Central memory CD4-positive, alpha-beta T cell (primary cell): ENCODE measurements at places on chromosomes 7 and 10.

DNA sequence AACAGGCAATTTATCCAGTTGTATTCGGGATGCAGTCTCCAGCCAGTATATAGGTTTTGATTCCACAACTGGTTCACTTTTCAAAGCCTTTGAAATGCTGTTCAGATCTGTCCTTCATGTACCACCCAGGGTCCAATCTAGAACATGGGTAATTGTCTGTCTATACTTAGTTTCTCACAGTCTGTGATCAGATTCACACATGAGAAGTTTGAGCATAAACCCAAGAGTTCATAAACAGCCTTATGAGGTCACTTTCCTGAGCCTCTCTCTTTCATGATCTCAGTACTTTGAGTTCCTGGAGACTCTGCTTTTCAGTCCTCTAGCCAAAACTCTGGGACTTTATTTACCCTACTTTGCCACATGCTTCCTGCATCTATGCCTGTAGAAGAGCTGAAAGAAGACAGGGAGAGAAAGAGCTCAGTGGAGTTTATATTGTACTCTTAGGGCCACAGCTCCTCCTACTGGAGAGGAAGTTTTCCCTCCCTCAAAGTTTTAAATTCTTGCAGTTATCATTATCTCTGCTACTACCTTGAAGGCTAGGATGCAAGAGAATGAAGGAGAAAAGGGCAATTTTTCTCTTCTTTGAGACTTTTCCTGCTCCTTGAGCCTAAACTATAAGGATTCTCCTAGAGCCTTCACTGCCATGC is 172.0 kb downstream of the ZEB1 start:
- DNase-seq: peak; percentile 9

- DNase-seq: no peak
Observed at GRCh38 chr7:37916017-37916672, 472 bp downstream of the SFRP4 start.

GRCh38 chr10:77744245-77744644 is 106.6 kb upstream of the KCNMA1 start:
- no peak for DNase-seq

DNA sequence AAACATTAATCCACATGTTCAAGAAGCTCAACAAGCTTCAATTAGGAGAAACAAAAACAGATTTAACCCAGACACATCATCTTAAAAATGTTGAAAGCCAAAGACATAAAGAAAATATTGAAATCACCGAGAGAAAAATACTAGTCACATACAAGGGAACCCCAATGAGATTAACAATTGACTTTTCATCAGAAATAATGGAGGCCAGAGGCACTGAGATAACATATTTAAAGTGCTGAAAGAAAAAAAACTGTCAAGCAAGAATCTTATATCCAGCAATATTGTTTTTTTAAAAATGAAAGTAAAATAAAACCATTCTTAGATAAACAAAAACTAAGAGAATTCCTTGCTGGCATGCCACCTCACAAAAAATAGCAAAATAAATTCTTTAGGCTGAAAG is 28.9 kb downstream of the AOC1 start:
- no peak for DNase-seq

- no peak for DNase-seq
Observed at GRCh38 chr10:58041901-58042300, 225.8 kb downstream of the IPMK start.

DNA sequence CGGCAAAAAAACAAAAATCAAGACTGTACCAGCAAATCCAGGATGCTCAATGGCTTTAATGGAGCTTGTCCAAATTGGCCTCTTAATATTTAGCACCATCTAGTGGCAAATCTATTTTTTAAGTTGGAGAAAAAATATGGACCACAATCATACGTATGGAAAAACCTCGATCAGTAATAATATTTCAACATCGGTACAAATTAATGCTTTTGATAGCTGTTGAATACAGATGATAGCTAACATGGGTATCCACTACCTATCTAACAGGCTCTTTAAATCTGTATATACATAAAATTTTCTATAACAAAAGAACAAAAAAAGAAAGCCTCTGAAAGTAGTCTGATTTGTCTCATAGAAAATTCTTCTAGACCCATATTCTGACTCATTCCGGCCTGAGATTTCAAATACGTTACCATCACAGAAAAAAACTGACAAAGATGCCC is 29.2 kb downstream of the COA1 start:
- DNase-seq: peak; percentile 63

GRCh38 chr7:85750454-85750949 is 563.6 kb upstream of the SEMA3D start:
- no peak for DNase-seq

- DNase-seq: no peak
Observed at GRCh38 chr7:2734084-2734686, 46.2 kb downstream of the AMZ1 start.

- DNase-seq: no peak
Observed at GRCh38 chr10:106504536-106504935, 660.0 kb downstream of the SORCS1 start.

DNA sequence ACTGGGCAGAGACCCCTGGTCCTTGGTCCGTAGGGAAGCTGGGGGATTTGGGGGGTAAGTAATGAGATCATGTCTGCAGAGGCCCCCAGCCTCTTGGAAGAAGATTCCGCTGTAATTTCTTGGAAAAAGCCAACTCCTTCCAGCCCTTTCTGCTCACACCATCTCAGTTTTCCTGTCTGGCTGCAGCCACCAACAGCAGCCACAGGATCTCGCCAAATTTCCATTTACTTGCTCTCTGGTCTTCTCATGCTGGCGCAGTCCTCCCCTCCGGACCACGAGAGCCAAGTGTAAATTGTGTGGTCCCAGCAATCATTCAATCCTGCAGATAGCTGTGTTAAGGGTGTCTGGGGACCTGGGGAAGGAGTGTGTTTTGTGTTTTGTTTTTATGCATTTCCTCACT is 49.6 kb downstream of the ASB13 start:
- DNase-seq: no peak

DNA sequence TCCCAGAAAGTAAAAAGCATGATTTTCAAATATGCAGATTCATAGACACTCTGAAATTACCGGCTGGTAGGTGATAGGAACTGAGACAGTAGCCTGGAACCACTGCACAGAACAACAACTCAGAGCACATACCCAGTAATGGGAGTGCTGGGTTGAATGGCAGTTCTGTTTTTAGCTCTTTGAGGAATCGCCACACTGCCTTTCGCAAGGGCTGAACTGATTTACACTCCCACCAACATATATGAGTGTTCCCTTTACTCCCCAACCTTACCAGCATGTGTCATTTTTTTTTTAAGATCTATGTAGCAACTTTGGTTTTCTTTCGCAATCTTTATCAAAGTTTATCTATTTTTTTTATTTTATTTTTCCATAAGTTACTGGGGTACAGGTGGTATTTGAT is 358.8 kb downstream of the CALN1 start:
- DNase-seq: no peak

GRCh38 chr10:4315551-4315950 is 510.5 kb upstream of the AKR1E2 start:
- no peak for DNase-seq

GRCh38 chr7:117001283-117001682 is 48.0 kb downstream of the ST7 start:
- no peak for DNase-seq

- peak; percentile 26 for DNase-seq
Observed at GRCh38 chr7:111137296-111138192, 46.6 kb downstream of the LRRN3 start.

GRCh38 chr7:140989068-140989467 is 25.7 kb downstream of the MRPS33 start:
- DNase-seq: no peak

- DNase-seq: no peak
Observed at GRCh38 chr10:15223174-15223573, 54.7 kb upstream of the NMT2 start.

DNA sequence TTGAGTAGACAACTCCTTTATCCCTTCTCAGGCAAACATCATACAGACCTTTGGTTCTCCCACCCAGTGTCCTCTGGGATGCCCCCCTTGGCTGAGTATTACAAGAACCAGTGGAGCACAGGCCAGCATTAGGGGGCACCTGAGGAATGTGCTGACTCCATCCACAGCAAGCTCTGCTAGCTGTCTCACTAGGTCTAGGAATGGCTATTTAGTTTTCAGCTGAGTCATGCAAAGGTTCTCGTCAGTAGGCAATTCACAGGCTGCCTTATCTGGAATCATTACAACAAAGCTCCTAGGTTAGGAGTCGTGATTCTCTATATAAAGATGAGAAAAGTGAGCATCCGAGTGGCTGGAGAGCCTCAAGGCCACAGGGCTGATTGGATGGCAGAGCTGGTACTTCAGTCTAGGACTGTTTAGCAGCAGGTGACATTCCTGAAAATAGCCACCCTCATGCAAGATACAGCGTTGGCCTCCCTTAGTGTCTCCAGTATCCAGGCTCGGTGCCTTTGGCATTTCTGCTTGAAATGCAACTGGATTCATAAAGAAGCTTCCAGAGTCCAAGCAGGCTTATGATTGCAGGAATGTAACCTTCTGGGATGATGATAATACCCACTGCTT is 75.8 kb downstream of the CDCA7L start:
- no peak for DNase-seq

GRCh38 chr7:120169996-120170783 is 102.8 kb upstream of the KCND2 start:
- no peak for DNase-seq

GRCh38 chr7:123041101-123041500 is 45.6 kb upstream of the TAS2R16 start:
- no peak for DNase-seq

DNA sequence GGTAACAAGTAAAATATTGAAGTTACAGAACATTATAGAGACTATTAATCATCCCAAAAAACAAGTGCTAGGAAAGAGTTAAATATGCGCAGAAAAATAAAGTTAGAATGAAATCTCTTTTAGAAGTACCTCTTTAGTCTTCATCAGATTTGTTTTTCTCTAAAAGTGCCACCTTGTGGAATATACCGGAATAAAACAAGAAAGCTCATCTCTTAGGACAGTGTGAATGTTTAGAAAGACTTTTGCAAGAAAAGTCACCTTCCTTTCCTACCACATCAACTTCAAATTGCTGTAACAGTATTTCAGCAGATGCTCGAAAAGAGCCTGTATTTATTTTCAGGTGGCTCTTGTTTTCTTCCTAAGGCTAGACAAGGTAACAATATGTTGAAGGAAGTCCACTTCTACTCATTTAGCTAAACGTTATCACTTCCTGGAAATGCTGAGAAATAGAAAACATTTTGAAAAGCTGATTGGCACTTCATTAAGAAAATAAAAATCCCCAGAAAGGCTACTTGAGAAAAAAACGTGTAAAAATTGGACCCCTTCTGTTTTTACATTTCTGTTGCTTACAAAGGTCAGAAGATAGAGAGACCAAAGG is 19.8 kb upstream of the FAM133B start:
- DNase-seq: peak; percentile 13
